ENCODE measurements at places on chromosomes 5 and 9.

- DNase-seq: no peak
These were observed 57.7 kb upstream of the SHB start for GRCh38 chr9:38126730-38127129.

- no peak for DNase-seq
These were observed at the start of gene C1QTNF3 for GRCh38 chr5:34043099-34043876. C1QTNF3 (minus strand) TSS chr5:34043213; CDS start chr5:34043125, 88 bp downstream.

DNA sequence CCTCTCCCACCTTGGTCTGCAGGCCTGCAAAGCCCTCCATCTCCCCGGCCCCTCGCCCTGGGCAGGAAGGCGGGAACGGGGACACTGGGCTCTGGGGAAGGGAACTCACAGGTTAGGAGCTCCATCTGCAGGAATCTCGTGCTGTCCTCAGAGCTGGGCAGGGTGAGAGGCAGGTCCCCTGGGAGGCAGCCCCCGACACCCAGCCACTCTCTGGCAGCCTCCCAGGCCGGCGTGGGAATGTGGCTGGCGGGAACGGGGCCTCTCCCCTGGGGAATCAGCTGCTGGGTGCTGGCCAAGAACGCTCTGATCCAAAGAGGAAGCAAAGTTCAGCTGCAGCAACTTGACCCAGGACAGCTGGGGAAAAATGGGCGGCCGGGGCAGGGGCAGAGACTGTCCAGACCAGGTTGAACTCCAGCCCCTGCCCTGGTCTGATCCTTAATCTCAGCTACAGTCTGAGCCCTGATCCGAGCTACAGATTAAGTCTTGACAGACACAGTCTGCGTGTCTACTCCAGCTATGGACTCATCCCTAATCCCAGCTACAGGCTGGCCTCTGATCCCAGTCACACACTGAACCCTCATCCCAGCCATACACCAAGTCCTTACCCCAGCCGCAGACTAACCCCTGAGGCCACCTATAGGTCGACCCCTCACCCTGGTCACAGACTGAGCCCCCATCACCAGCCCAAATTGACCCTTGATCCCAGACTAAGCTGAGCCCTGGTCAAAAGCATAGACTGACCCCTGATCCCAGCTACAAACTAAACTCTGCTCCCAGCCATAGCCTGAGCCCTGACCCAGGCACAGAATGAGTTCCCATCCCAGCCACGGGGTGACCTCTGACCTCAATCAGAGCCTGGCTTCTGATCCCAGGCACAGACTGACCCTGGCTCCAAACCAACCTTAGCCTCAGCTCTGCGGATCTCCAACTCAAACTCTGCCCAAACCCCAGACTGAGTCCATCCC lies 37.3 kb upstream of the EGFL7 start:
- no peak for DNase-seq

- DNase-seq: no peak
These were observed 4.5 kb downstream of the FANCC start for GRCh38 chr9:95313010-95313498.

GRCh38 chr5:153463806-153464205 lies 26.7 kb upstream of the GRIA1 start:
- DNase-seq: no peak

DNA sequence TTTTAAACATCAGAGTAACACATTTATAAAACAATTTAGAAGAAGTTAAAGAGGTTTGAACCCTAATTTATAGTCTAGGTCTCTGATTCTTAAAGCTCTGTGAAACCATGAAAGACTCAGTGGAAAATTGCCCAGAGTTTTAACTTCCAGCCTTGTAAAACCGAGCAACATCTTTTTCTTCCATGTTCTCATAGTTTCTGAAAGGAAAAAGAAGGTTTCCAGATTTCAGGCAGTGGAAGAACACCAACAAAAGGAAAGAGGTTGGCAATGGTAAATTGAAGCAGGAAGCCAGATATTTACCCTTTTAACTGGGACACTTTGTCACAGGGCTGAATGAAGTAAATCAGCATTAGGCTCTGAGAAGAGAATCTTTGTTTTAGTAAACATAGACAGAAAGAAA lies 1999.3 kb downstream of the MAT2B start:
- DNase-seq: no peak

DNA sequence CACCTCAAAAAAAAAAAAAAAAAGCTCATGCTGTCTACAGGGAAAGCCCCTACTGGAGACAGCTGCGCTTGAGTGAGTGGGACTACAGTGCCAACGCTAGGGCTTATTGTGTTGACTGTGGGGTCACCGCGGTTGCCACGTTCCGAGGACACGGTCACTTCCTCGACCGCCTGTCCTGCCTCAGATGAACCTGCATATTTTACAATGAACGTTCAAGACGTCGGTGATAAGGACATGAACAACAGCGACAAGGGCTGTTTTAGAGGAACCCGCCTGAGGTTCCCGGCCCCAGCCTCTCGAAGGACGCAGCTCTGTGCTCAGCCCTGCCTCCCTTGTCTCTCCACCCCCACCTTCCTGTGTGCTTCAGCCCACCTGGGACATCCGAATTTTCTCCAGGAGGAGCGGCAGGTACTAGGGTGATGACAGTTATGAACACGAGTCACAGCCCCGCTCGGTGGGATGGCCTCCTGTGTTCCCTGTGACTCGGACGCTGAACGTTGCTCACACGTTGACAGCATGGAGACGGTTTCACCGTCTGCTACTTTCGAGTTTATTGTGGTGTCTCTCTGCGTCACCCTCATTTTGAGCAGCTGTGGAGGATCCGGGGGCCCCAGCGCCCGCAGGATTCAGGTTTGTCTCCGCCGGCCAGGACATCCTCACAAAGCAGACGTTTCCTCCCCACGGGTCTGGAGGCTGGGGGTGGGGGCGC lies 11.3 kb upstream of the DIPK1B start:
- peak; percentile 69 for DNase-seq

DNA sequence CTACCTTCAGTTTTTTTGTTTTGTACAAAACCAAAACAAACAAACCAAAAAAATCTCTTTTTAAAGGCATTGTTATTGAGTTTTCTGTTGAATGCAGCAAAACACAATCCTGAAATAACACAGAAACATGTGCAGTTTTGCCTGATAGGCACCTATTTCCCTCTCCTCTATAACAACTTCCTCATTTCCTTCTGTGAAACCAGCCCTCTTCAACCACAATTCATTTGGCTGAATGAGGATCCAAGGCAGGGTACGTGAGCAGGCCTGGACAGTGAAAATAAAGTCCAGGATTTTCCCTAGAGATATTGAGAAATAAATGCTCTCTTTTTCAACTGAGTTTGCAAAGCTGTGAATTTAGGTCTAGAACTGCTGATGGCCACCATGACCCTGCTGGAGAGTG lies 134.8 kb upstream of the LARP1 start:
- no peak for DNase-seq
